ENCODE measurements at places on chromosomes 11 and 22.

DNA sequence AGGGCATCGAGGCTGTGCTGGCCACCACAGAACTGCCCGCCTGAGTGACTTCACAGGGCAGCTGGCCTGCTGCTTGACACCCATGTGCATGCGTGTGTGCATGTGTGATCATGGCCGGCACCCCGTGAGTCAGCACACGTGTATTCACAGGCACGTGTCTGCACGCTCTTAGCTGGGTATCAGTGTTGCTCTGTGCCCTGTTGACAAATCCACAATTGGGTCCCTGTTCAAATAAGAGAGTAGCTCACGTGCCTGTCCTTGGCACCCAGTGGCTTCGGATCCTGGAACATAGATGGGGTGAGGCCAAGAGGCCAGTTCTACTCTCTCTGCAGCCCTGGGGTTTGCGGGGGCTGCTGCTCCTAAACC is 14.0 kb downstream of the B3GAT1 start:
- no peak for DNase-seq

DNA sequence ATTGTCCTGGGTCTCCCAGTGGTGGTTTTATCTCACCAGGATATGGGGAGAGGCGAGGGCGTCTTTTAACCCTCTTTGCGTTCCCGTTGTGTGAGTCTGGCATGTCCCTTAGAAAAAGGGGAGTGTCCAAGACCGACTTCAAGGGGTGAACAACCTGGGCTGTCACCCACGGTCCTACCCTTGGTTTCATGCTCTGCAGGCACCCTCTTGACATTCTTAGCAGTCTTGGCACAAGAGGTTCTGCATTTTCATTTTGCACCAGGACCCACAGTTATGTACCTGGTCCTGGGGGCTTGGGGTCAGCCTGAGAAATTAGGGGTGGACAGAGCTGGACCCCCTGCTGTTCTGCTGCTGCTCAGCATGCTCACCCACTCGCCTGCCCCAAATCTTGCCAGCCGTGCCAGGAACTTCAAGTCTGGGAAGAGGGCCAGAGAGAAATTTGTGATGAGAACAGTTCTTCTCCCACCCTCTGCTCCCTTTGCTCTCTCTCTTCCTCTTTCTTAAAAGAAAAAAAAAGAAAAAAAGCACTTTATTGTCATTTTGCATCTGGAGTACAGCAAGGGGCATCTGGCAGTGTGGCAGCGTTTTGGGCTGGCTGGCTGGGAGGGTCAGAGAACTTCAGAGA is 471.2 kb downstream of the MIAT start:
- no peak for DNase-seq

GRCh38 chr22:46068181-46068592 is 82.1 kb upstream of the PPARA start:
- DNase-seq = no peak

GRCh38 chr11:72576243-72576595 is 98.0 kb downstream of the PDE2A start:
- no peak for DNase-seq

GRCh38 chr11:18836417-18836816 is 44.8 kb upstream of the PTPN5 start:
- DNase-seq = no peak

Measured in stimulated activated CD4-positive, alpha-beta T cell treated with anti-CD3 and anti-CD28 coated beads, Interleukin-4, amount 100 ng/mL, for 1 hour (primary cell).